CD4-positive, alpha-beta memory T cell (primary cell): ENCODE measurements at places on chromosomes 3 and 15. TPM values are rescaled to one million over a fixed set of nuclear protein-coding genes. Genes with fewer than 3 reads are reported as not detected.

CSTA gene
- total RNA-seq: 0.61 TPM

SLC51A gene
- not detected for total RNA-seq

GAP43 gene
- total RNA-seq: not detected

SMCO1 gene
- not detected for total RNA-seq

AGTR1 gene
- not detected for total RNA-seq

KCNMB2 gene
- not detected for total RNA-seq

SCAANT1 gene
- total RNA-seq: not detected

POU1F1 gene
- total RNA-seq: not detected

WNT5A gene
- total RNA-seq: 0.06 TPM

MUC20 gene
- 12.5 TPM for total RNA-seq

WDR93 gene
- not detected for total RNA-seq

OR5K2 gene
- not detected for total RNA-seq

ACAN gene
- total RNA-seq: not detected

RTP1 gene
- not detected for total RNA-seq

RPP25 gene
- 2.8 TPM for total RNA-seq

CD47 gene
- 224 TPM for total RNA-seq

CIAO2A gene
- total RNA-seq: 35.0 TPM

HRG gene
- not detected for total RNA-seq

STAC gene
- not detected for total RNA-seq

GUCA1C gene
- total RNA-seq: not detected

CACNA1D gene
- total RNA-seq: not detected

PLIN1 gene
- total RNA-seq: 0.44 TPM

AHSG gene
- total RNA-seq: not detected

PRR20G gene
- total RNA-seq: not detected

CAPN3 gene
- 20.1 TPM for total RNA-seq

SNRPN gene
- 157 TPM for total RNA-seq

CPA3 gene
- not detected for total RNA-seq

SEMA3B gene
- 0.87 TPM for total RNA-seq
